Renal cortical epithelial cell (primary cell): ENCODE measurements at places on chromosomes 6 and 20. TPM values are rescaled to one million over a fixed set of nuclear protein-coding genes. Genes with fewer than 3 reads are reported as not detected.

DNA sequence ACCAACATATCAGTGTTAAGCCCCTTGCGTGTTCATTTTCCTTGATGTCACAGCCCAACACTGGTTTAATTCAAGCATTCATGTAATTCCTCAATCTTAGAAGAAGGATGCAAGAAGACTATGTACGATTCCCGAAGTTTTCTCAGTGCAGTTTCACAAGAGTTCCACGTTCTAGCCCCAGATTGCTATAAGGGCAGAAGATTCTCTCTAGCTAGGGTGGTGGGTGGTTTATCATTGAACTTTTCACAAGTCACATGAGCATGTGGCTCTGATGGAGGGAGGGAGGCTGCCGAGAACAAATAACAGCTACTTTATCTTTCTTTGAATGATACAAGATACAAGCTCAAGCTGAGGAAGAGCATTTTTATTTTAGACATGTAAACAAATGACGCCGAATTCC, 71.9 kb upstream of the NHSL1 start:
- DNase-seq, result no peak

GRCh38 chr20:13552061-13552460, 86.7 kb downstream of the TASP1 start:
- peak; percentile 57 for DNase-seq

TGM3 gene
- total RNA-seq, result not detected in 2 replicates

PTK6 gene
- total RNA-seq, result 0.05 and 0.17 TPM in 2 replicates

PRDM13 gene
- total RNA-seq, result not detected in 2 replicates
